ENCODE measurements at places on chromosomes 12 and 14. TPM values are rescaled to one million over a fixed set of nuclear protein-coding genes. Genes with fewer than 3 reads are reported as not detected.

Gene IL22
- total RNA-seq: not detected

Gene EIF2S3B
- 1.1 TPM for total RNA-seq

Gene E2F7
- total RNA-seq: 0.14 TPM

DNA sequence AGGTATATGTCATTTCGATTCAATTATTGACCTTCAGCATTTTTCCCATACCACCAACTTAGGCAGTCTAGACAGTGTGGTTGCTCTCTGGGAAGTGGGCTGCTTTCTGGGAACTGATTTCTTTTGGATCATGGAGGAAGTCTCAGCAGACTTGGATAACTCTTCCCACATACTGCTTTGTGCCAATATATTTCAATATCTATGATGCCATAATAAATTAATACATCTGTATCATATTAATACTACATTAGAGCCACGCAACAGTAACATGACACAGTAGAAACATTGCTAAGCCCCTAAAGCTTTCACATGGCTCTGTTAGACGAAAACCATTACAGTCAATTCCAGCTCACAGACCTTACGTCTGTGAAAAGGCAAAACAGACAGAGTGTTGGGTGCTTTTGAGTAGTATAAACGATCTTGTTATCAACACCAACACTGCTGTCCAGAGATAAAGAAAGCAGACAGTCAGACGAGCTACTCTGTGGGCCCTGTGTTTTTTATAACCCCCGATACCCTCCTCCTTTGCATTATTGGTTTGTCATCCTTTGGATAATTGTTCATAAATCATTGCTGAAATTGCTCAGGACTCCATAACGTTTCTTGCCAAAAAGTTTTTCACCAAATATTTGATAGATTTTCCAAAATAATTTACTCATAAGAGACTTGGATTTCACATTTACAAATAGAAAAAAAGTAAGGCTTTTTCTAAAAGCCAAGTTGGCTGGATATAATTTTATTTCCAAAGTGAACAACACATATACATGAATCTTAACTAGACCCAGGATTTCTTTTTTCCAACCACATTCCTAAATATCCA, 439.7 kb downstream of the ADAMTS20 start:
- no peak for DNase-seq
- H3K4me1 ChIP-seq: peaks cover 5% of the 10 kb centered on the region
- no peaks in the 10 kb centered on the region for H3K27me3 ChIP-seq
- H3K4me3 ChIP-seq: no peak overlapping the region
- H3K27ac ChIP-seq: peak overlapping the region; percentile 54

Gene PLEK2
- not detected for total RNA-seq

DNA sequence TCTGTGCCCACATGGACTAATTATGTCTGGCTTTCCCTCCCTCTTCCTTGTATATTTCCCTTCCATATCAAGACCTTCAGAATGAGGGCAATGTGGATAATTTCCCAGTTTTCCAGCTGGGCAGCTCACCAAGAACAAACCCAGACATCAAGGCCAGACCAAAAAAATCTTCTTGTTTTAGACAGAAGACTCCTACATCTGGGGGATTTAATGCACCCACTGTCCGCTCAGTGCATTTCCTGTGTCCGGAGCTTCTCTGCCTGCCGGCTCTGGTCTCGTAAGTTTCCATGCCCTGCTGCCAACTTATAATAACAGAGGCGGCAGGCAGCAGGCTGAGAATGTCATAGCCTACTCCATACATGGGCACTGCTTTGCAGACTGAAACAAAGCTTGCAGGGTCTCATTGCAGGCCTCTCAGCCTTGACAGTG, 207.2 kb upstream of the BCL2L14 start:
- H3K27me3 ChIP-seq: no peaks in the 10 kb centered on the region
- peak; percentile 66 for DNase-seq
- peaks cover 33% of the 10 kb centered on the region for H3K36me3 ChIP-seq
- H3K4me3 ChIP-seq: no peak overlapping the region
- H3K27ac ChIP-seq: peak overlapping the region; percentile 86

DNA sequence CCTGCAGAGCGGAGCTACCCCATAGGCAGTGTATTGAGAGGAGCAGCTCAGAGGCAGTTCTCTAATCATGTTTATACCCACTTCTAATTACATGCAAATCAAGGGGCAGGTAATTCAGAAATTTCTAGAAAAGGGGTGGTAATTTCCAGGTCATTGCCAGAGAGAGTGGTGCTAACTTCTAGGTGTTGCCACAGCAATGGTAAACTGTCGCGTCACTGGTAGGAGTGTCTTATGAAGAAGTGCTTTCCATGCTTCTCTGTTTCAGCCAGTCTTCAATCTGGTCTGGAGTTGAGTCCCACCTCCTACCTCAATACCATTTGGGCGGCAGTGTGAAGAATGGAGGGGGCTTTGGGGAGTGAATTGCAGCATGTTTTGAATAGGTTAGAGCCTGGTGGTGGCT, 8.5 kb upstream of the AMN1 start:
- H3K4me1 ChIP-seq: peaks cover 4% of the 10 kb centered on the region
- DNase-seq: no peak
- H3K36me3 ChIP-seq: no peaks in the 10 kb centered on the region
- H3K27me3 ChIP-seq: no peaks in the 10 kb centered on the region
- H3K27ac ChIP-seq: no peak overlapping the region

Gene DERA
- 24.0 TPM for total RNA-seq

- H3K36me3 ChIP-seq: no peaks in the 10 kb centered on the region
- no peak for DNase-seq
- peak overlapping the region; percentile 67 for H3K4me3 ChIP-seq
These were observed 660 bp upstream of the HCFC2 start for GRCh38 chr12:104063712-104064030.

Measured in heart left ventricle (tissue), 16 donors.